EL (cell line): ENCODE measurements at places on chromosomes 1 and 21.

- peak; percentile 83 for DNase-seq
These were observed 95.0 kb downstream of the LAMC2 start for GRCh38 chr1:183281039-183281438.

DNA sequence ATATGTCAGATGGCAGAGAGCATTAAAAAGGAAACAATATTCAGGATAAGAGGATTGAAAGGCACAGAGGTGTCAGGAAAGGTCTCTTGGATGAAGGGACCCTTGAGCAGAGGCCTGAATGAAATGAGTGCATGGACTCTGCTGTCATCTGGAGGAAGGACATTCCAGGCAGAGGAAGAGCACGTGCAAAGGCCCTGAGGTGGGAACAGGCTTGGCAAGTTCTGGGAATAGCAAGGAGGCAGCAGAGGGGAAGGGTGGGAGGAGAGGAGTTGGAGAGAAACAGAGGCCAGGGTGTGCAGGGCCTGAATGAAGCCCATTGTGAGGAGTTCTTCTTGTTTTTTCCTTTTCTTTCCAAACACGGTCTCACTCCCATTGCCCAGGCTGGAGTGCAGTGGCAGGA is 59.0 kb upstream of the RUNX3 start:
- DNase-seq: no peak

DNA sequence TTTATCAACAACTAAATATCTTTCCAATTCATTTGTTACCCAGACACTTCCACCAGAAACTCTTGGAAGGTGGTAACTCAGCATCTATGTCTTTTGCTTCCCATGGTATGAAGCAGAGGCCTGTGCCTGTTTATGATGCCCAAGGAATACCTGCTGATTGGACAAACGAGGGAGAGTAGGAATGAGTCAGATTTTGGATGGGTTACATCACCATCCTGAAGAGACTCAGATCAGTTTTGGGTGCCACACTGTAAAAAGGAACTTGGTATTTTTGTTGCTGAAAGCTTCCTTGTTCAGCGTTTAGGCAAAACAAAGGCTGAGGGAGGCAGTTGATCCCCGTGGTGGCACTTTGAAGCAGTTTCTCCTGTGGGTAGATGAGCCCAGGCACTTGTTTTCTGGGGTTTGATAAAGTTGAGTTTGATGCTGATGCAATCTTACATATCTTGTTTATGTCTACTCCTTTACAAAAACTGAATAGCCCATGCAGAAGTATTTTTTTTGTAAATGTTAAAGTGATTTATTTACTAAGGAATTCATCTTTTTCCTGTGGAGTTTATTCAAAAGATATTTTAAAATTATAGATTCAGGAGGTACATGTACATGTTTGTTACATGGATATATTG is 26.7 kb upstream of the CYP4X1 start:
- DNase-seq: peak; percentile 6

DNA sequence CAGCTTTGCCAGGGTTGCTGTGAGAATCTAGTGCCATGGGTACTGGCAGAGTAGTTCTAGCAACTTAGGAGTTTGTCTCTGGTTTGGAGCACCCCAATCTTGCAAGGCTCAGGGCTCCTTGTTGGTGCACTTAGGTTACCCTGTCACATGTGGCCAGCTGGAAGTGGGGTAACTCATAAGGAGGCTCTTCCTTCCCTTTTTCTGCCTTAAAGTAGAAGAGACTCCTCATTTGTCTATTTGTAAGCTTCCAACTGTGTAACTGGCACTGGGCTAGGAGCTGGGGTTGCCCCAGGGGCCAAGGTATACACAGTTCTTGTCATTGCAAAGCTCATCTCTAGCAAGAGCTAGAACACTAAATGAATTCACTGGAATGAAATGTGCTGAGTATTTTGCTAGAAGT is 10.6 kb downstream of the MROH7 start:
- DNase-seq: no peak

GRCh38 chr1:94039871-94040569 is 80.9 kb downstream of the ABCA4 start:
- DNase-seq: peak; percentile 60
